ENCODE measurements at places on chromosomes 7 and 10.

- DNase-seq, result peak; percentile 27
Observed at GRCh38 chr7:157432957-157433576, 96.3 kb downstream of the DNAJB6 start.

GRCh38 chr10:111200505-111201186, 123.8 kb downstream of the ADRA2A start:
- no peak for DNase-seq

GRCh38 chr10:95181726-95182125, 12.3 kb upstream of the ACSM6 start:
- no peak for DNase-seq

DNA sequence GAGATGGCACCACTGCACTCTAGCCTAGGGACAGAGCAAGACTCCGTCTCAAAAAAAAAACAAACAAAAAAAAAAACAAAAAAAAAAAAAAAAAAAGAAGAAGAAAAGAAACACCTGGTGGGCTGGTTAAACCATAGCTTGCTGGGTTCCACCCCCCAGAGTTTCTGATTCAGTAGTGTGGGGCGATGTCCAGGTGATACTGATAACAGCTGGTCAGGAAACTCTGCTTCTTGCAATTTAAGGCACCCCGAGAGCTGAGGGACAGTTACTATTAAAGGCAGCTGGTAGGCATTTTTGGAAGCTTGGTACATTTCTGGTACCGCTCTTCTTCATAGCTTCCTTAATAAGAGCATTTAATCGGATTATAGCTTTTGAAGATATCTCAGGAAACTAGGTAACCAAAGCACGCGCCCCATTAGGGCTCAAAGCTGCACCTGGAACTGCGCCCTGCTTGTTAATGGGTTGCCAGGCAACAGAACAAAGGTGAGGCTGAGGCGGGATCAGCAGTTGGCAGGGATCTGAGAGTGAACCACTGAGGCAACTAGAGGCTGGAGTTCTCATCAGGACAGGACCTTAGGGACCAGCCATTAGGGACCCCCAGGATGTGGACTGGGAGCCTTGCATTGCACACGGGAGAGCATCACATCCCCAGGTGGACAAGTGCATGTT, 6.5 kb upstream of the SDK1 start:
- DNase-seq, result no peak

GRCh38 chr7:98518159-98518947, 98.7 kb upstream of the NPTX2 start:
- no peak for DNase-seq

GRCh38 chr7:1693991-1694524, 24.0 kb downstream of the ELFN1 start:
- no peak for DNase-seq
